Activated naive CD4-positive, alpha-beta T cell (primary cell): ENCODE measurements at places on chromosomes 6 and 20.

DNA sequence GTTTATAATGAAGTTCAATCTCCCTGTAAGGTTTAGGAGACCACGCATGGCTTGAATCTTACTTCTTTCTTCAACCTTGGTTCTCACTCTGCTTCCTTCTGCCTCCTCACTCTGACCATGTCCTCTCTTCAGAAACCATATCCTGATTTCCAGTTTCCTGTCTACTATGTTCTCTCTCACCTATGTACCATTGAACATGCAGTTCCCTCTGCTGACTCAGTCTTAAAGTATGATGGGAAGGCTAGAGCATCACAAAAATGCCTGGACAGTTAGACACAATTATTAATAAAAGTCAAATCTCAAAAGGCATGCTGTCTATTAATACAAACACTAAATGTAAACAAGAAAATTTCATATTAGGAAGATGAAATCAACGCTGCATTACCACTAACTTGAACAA, 151.6 kb downstream of the PRKN start:
- DNase-seq, result no peak

- no peak for DNase-seq
These were observed 27.0 kb upstream of the ANKEF1 start for GRCh38 chr20:10007747-10008146.

DNA sequence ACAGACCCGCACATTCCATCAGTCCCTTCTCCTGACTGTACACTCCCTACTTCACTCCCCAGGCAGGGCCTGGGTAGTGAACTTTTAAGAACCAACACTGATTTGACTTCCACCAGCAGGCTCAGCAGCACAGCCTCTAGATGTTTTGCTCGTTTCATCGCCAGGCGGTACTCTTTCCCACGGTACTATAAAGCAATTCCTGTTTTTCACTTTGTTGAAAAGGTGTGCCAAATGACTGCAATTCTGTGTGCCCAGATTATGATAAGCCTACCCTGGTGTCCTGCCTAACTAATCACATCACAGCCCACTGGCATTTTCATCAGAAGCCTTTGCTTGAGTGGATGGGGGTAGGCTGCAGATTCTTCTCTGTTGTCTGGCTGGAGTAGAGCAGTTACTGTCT, 12.9 kb upstream of the WTAP start:
- DNase-seq, result no peak

DNA sequence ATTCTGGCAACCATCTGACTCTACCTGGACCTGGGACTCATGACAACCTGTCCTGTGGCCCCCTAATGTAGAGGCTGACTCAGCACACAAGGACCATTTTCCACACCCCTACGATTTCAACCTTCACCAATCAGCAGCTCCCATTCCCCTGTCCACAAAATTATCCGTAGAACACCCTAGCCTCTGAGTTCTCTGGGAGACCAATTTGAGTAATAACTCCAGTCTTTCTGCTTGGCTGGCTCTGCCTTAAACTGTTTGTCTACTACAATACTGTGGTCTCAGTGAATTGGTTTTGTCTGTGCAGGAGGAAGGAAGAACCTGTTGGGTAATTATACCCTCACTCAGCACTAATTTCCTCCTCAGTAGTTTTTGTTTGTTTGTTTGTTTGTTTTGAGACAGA, 99.3 kb upstream of the MRPS10 start:
- no peak for DNase-seq

- no peak for DNase-seq
These were observed 88.7 kb upstream of the SCP2D1 start for GRCh38 chr20:18724788-18725464.

- no peak for DNase-seq
These were observed 527 bp downstream of the TOMM34 start for GRCh38 chr20:44959638-44960102.

DNA sequence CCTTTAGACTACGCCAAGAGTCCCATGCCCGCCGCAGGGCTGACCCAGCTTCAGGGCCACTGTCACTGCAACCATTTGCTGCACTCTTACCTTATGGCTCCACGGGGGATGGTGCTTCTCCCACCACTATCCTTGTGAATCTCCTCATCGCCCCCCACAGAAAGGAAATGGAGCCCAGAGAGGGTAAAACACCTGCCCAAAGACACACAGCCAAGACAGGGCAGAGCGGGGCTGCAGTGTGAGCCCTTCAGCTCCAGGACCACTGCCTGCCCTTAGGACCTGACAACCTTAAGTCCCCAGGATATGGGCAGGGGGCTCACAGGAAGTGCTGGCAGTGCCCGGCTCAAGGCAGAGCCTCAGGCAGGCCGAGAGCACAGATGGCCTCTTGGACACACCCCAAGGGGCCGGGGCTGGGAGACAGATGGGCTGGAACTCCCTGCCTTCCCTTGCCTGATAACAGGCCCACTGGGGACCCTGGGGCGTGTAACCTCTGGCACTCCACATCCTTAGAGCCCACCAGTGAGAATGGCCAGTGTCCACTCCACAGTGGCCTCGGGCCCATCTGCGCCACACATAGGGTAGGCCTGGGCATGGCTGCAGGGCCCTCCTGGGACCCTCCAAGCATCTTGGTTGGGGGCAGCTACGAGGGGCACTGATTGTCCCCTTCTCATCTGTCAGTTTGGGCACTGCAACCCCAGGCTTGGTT, 265.2 kb downstream of the TAF4 start:
- no peak for DNase-seq

- no peak for DNase-seq
These were observed 44.2 kb upstream of the ARMC2 start for GRCh38 chr6:108803982-108804490.

- DNase-seq, result no peak
These were observed 166.4 kb downstream of the NFATC2 start for GRCh38 chr20:51376111-51376510.

- DNase-seq, result no peak
These were observed 43.3 kb upstream of the CHRNA4 start for GRCh38 chr20:63404129-63405085.

DNA sequence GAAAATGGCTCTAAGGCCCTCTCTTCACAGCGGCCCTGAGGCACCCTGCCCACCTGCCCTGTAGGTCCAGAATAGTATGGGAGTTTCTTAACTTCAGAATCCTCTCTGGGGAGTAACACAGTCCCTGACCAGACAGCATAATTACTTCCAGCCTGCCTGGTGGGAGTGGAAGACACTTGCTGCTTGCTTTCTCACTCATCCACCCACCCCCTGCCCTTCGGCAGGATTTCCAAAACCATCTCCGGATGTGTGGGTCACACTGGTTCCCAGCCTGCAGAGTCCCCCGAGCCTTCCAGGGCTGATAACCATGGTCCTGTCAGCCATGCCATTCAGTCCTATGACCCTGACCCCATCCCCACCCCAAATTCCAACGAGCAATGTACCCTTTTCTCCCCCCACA, 5.4 kb downstream of the SLC29A1 start:
- no peak for DNase-seq

DNA sequence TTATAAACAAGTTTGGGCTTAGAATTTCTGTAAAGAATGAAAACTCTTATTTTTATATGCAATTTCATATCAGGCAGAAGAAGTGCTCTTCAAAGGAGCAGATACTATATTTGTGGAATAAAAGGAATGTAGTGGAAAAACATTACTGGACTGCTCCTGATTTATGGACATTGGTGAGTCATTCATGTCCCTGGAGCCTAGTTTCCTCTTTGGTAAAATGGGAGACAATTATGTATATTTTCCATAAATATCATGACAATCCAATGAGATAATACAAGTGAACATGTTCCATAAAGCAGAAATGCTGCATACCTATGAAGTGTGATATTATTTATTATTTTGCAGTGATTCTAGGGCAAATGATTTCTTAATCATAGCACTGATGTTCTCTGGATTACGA, 445.8 kb upstream of the CITED2 start:
- DNase-seq, result no peak

DNA sequence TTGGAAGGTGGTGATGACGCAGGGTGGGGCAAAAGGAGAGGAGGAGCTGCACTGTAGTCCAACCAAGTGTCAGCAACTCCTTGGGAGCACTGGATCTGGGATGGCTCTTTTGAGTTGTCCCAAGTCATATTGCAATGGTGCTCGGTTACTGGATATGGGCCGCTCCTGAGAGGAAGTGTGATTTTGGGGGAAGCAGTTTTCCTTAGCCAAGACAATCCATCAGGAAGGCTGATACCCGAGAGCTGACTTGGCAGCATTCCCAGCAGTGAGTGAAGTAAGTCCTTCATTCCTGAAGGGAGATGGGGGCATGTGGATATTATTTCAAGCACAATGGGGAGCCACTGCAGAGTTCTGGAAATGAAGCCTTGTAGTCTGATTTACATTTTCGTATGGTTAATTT, 354.1 kb downstream of the RFPL4B start:
- DNase-seq, result no peak

- DNase-seq, result no peak
These were observed 7.5 kb downstream of the SNHG17 start for GRCh38 chr20:38427655-38428023.

GRCh38 chr6:110688661-110689268, 126.5 kb downstream of the CDK19 start:
- DNase-seq, result no peak

DNA sequence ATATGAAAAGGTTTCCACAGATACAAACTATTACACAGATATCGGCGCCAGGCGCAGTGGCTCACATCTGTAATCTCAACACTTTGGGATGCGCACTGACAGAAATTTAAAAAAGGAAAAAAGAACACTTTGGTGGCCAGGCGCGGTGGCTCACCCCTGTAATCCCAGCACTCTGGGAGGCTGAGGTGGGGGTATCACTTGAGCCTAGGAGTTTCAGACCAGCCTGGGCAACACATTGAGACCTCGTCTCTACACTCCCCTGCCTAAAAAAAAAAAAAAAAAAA, 41.6 kb downstream of the NUDT3 start:
- DNase-seq, result no peak

DNA sequence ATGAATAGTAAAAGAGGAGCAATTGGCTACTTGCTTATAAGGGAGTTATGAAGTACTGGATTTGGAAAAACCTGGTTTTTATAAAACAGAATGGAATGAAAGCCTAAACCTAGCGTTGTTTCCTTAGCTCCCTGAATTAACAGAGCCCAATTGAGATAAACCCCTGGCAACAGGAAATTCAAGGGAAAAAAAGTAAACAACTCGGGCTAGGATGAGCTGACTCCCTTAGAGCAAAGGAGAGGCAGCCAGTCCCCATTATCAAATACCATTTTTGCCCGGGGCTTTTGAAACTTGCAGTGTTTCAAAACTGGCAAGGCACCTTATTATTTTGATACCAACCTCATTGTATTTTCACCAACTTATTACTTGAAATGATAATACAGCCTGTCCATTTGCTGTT, 587.5 kb downstream of the CD109 start:
- DNase-seq, result no peak

GRCh38 chr6:73733791-73734190, 37.8 kb downstream of the CD109 start:
- DNase-seq, result no peak

- no peak for DNase-seq
These were observed 225.8 kb downstream of the EYA2 start for GRCh38 chr20:47120346-47120936.

DNA sequence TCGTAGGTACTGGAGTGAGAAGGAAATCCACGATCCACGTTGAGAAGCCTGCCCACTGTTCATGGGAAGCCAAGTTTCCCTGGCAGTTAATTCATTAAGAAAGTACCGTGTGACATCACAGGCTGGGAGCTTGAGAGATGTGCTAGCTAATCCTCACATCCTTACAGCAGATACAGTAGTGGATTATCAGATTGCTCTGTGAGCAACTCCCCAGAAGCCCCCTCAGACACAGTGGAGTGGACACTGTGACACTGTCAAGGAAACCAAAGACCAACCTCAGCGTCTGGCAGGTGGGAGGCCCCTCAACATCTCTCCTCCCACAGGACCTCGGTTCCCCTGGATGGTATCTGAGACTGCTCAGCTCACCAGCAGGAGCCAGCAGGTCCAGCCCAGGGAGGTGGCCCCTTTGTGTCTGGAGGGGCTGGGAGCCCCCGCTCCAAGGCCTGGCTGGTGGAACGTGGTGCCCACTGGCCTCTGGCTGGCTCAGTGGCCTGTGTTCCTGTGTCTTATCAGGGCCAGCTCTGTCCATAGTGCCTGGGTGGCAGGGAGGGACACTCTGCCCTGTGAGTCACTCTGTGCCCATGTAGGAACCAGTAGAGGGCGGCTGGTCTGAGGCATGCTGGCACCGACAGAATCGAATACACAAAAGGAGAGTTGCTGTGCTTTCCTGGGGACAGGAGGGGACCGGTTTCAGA, 7.2 kb downstream of the PYGB start:
- no peak for DNase-seq

GRCh38 chr20:58081846-58082245, 146.6 kb downstream of the ANKRD60 start:
- no peak for DNase-seq

GRCh38 chr20:34859826-34860545, 12.7 kb downstream of the GGT7 start:
- DNase-seq, result no peak

GRCh38 chr6:112557961-112558360, 210.8 kb downstream of the RFPL4B start:
- no peak for DNase-seq

GRCh38 chr6:484086-484745, 92.7 kb downstream of the IRF4 start:
- DNase-seq, result no peak

GRCh38 chr6:46719099-46719498, 16.1 kb downstream of the PLA2G7 start:
- DNase-seq, result no peak

- no peak for DNase-seq
These were observed 5.9 kb downstream of the PYGB start for GRCh38 chr20:25253606-25254275.

GRCh38 chr6:89116702-89117101, 1.2 kb downstream of the SRSF12 start:
- no peak for DNase-seq

DNA sequence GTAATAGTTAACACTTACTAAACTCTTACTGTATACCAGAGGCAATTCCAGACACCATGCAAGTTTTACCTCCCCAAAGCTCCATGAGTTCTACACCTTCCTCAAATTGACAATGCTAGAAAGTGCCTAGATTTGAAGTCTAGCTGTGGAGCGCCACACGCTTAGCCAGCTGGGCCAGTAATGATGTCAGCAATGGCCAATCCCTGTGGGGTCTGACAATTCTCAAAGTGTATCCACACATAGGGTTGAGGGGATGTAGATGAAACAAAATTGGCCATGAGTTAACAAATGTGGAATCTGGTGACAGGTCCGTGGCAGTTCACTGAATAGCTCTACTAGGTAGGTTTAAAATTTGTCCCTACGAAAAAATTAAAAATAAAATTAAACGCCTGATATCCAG, 1.3 kb downstream of the ZNF343 start:
- no peak for DNase-seq

DNA sequence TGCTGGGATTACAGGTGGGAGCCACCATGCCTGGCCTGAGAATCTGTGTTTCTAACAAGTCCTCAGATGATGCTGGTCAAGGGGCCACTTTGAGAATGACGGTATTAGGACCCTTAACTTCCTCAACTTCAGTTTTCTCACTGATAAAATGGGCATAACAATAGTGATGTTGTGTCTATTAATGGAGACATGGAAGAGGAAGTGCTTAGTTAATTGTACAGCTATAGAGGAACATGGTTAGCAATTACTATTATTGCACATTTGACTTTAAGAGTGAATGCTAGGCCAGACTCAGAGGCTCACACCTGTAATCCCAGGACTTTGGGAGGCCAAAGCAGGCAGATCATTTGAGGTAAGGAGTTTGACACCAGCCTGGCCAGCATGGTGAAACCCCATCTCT, 12.7 kb downstream of the DPPA5 start:
- DNase-seq, result no peak
